Aorta (tissue), 5 donors: ENCODE measurements at places on chromosomes 2 and 18. TPM values are rescaled to one million over a fixed set of nuclear protein-coding genes. Genes with fewer than 3 reads are reported as not detected.

GRCh38 chr2:150732064-150732463 is 244.6 kb upstream of the RND3 start:
- no peak for DNase-seq

GRCh38 chr18:13145636-13146190 is 72.8 kb upstream of the LDLRAD4 start:
- DNase-seq: no peak

- DNase-seq: no peak
Observed at GRCh38 chr2:27024188-27024587, 8.6 kb upstream of the TMEM214 start.

DNA sequence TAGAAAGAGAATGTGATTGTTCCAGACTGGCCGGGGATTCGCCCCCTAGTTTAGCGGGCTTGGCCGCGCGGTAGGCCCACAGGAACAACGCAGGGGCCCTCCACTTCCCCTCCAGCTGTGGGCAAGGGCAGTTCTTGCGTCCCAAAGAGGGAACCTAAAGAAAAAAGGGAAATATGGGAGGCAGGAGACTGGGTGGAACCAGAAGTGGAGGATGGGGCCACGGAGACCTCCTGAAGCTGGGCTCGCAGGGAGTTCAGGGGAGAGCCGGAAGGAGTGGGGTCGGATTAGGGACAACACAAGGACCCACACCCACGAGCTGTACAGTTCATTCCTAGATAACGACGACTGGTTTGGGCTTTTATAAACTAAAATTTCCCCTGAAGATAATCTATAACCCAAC is 18.2 kb downstream of the GNLY start:
- DNase-seq: peak; percentile 78

- no peak for DNase-seq
Observed at GRCh38 chr2:21772624-21773023, 648.9 kb downstream of the TDRD15 start.

DNA sequence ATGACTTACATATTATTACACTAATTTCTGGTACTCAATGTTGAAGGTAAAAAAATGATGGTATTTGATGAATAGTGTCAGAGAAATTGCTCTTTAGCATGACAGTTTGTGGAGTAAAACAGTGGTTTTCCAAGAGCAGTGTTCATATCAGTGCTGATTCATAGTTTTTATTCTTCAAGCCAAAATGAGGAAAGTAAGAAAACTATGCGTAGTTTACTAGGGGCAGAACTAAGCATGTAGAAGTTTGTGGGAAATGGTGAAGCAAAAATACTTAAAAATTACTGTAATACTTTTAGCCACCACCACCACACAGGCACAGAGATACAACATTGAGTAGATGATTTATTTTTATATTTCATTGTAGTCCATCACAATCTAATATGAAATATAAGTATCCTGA is 137.3 kb downstream of the ZNF804A start:
- DNase-seq: no peak

- DNase-seq: no peak
Observed at GRCh38 chr2:231699006-231699405, 9.3 kb upstream of the PTMA start.

Gene ASPRV1
- polyA plus RNA-seq: 1.1 TPM

Gene SCTR
- 0.13 TPM for polyA plus RNA-seq

Gene CRYGC
- polyA plus RNA-seq: not detected

Gene COL5A2
- 13.3 TPM for polyA plus RNA-seq

Gene ONECUT2
- 0.03 TPM for polyA plus RNA-seq

Gene ADD2
- polyA plus RNA-seq: not detected
